Activated T-helper 1 cell treated with anti-CD3 and anti-CD28 coated beads, Interleukin-12 subunit alpha, Interleukin-12 subunit beta, Interleukin-2, Interleukin-4 antibody, amounts not matched to agents 30 ng/mL and 10 ng/mL and 1 ng/mL, durations not matched to agents 14 hours and 24 hours and 36 hours (primary cell): ENCODE measurements at places on chromosomes 12 and 14.

- DNase-seq = no peak
Measured at GRCh38 chr14:38941488-38941887, 161.5 kb downstream of the SEC23A start.

GRCh38 chr12:130031571-130032189 is 127.9 kb upstream of the TMEM132D start:
- peak; percentile 45 for DNase-seq

GRCh38 chr14:49280566-49280965 is 305.6 kb downstream of the RPS29 start:
- DNase-seq = no peak

- no peak for DNase-seq
Measured at GRCh38 chr12:57240926-57241401, 10.0 kb downstream of the STAC3 start.

GRCh38 chr12:64404470-64405256 is 471 bp downstream of the XPOT start:
- peak; percentile 50 for DNase-seq

DNA sequence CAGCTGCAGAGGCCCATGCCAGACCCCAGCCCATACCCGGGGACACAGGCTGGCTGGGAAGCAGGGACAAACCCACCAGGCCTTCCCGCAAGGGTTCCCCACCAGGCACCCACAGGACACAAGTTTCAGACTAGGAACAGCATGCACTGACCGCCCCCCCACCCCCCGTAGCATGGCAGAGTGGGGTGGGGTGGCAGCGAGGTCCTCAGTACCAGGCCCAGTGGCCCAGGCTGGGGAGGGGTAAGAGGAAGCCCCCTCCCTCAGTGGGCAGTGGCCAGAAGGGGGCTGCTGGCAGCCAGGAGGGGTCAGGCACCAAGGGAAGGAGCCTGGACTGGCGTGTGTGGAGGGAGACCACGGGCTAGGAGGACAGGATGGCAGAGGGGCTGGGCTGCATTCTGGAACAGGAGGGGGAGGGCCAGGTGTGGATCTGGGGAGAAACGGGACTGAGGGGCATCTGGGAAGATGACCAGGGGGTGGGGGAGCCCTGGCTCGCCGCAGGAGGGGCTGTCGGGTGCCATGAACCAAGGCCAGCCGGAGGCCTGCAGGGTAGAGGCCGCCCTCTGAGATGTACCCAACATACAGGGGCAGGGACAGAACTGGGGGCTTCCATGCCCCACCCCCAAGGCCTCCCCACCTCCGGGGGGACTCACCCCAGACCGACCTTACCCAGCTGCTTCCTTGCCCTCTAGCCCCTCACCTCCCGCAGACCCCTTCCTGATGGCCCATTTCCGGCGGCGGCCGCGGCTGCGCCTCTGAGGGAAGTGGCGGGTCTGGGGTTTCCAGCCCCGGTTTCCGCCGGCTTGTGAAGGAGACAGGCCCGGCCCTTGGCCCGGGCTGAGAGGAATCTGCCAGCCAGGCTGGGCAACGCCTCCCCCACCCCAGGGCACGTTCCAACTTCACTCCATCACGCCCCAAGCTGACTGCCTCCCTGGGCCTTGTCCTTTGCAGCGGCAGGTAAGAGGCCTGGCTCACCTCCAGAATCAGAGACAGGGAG is 5.6 kb upstream of the JAG2 start:
- peak; percentile 53 for DNase-seq

- no peak for DNase-seq
Measured at GRCh38 chr14:86414146-86414545, 884.2 kb downstream of the FLRT2 start.

- DNase-seq = no peak
Measured at GRCh38 chr14:68672609-68673285, 120.1 kb downstream of the ZFP36L1 start.

- DNase-seq = no peak
Measured at GRCh38 chr14:103020271-103021170, 36.8 kb downstream of the CDC42BPB start.

DNA sequence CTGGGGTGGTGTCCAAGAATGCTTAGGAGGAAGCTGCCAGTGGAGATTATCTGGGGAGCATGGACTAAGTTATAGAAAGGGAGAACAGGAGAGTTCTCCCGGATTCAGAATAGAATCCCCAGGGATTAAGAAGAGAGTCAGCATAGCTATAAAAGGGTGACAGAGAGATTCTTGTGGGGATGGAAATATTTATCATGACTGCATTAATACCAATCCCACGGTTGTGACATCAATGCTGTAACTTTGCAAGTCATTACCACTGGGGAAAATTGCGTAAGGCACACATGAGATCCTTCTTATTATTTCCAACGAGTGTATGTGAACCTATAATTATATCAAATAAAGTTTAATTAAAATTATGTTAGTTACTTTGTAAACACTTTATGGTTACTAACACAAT is 447.9 kb upstream of the TMEM132C start:
- no peak for DNase-seq

GRCh38 chr12:68980476-68981212 is 47.7 kb upstream of the CPM start:
- no peak for DNase-seq

GRCh38 chr14:81331229-81332021 is 68.7 kb downstream of the STON2 start:
- DNase-seq = no peak

GRCh38 chr12:60205500-60205899 is 609.7 kb downstream of the SLC16A7 start:
- DNase-seq = no peak

DNA sequence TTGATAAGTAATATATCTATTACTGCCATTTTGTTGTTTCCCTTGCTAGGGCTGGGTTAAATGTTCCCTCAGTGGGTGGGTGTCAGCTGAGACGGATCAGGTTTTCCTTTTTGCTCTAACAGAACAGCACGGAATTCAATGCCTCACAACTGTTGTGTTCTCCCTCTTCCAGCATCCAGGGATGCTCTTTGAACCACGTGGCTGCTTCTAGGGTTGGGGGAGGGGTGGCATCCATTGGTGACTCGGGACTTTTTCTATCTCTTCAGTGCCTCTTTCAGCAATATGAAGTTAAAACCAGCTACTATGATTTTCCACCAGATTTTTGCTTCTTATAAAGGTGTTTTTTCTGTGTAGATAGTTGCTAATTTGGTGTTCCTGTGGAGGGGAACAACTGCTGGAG is 884.9 kb upstream of the FOXG1 start:
- no peak for DNase-seq

DNA sequence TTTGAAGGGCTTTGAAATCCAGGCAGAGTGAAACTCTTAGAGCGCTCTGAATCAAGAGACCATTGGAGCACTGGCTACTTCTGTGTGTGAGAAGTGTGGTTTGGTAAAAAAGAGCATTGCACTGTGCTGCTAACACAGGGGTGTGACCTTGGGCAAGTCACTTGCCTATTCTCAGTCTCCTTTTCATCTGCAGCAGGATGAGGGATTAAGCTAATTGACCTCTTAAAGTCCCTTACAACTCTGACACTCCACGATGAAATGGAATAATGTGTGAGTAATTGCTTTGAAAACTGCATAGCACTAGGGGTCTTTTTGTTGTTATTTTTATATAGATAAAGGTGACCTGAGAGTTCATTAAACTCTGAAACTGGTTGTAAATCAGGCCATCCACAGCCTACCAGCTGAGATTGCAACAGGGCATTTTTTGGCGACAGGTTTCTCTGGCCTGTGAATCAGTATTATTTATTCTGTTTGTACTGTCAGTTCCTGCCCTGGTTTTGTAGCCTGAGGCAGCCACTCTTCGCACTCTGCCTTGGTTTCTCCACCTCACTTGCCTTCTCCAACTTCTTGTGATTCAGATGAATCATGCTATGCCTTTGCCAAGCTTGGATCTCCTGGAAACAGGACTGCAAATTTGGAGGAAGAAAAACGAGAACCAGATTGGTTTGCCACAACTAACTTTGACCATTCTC is 159.9 kb upstream of the PARP11 start:
- no peak for DNase-seq

DNA sequence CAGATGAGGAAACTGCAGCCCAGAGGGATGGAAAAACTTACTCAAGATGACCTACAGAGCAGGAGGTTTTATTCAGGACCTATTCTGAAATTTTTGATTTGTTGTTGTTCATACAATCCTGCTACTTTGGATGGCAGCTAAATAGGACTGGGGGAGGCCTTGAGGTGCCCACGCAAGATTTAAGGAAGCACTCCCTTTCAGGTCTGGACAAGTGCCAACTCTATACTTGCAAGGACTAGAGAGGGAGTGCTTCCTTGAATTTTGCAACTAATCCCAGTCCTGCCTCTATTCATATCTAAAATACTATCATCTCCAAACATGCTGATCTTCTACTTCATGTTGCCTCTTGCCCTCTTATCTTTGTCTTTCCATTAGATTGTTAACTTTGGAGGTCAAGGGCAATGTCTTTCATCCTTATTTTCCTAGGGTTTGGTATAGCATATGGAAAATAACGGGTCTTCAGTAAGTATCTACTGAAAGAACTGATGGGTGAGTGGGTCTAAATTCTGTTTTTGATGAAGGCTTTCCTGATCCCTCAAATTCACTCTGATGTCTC is 28.6 kb upstream of the PPM1H start:
- no peak for DNase-seq

DNA sequence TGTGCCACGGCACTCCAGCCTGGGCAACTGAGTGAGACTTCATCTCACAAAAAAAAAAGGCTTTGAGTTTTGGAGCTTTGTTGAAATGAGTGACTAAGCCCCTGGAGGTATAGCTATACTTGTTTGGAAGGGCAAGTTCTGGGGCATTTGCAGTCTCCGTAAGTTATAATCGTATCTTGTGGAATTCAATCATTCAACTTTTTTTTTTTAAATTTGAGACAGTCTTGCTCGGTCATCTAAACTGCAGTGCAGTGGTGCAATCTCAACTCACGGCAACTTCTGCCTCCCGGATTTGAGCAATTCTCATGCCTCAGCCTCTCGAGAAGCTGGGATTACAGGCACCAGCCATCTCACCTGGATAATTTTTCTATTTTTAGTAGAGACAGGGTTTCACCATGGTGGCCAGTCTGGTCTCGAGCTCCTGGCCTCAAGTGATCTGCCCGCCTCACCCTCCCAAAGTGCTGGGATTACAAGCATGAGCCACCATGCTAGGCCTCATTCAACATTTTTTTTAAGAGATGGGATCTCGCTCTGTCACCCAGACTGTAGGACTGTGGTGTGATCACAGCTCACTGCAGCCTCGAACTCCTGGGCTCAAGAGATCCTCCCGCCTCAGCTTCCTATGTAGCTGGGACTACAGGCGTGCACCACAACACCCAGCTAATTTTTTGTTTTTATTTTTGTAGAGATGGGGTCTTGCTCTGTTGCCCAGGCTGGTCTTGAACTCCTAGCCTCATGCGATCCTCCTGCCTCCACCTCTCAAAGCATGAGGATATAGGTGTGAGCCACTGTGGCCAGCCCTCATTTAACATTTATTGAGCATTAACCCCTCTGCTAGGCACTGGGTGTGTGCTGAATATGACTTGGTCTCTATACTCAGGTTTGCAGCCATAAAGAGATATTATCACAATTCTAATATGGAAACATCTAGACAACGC is 133.7 kb upstream of the MAP1LC3B2 start:
- DNase-seq = no peak

GRCh38 chr14:86774916-86775315 is 1218.1 kb downstream of the GALC start:
- DNase-seq = no peak

DNA sequence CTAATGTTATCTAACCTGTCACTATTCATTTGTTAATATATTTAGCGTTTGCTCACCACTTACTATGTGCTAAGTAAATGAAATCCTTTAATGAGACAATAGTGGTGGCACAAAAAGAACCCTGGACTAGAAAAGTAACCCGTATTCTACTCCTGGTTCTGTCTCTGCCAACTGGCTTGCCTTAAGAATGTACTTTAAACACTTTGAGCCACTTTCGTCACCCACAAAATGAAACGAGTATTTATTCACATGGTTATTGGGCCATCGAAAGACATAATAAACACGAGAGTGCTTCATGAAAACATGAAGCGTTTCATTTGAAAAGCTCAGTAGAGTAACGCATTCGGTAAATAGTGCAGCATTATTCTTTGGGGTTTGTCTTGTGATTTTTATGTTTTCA is 254.7 kb downstream of the EGLN3 start:
- DNase-seq = no peak

DNA sequence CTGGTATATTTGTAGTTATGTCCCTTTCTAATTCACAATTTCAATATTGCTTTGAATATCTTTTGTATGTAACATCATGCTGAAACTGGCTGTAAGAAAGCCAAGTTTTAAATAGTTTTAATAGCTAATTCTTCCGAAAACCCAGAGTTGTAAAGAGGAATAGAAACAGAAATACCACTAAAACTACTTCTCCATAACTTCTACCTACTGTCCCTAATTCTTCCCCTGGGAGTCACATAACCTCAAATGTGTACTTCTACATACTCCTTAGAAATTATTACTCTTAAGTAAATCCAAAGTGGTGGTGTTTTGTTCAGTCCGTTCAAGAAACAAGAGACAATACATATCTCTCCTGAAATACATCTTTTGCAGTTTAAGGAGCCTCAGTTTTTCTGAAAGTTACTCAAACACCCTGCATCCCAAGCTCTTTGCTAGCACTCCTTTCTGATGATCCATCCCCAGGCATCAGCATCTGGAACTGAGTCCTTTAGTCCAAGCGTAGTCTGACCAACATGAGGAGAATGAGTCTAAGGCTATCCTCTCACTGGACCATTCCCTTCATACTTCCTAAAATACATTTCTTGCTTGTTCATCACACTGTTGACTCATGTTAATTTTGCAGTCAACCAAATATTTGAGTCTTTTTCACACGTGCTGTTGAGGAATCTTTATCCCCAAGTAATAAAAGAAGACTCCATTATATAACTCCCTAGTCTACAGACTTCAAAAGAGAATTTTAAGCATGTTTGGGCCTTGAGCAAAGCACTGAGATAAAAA is 214.3 kb upstream of the NUDT4 start:
- no peak for DNase-seq

DNA sequence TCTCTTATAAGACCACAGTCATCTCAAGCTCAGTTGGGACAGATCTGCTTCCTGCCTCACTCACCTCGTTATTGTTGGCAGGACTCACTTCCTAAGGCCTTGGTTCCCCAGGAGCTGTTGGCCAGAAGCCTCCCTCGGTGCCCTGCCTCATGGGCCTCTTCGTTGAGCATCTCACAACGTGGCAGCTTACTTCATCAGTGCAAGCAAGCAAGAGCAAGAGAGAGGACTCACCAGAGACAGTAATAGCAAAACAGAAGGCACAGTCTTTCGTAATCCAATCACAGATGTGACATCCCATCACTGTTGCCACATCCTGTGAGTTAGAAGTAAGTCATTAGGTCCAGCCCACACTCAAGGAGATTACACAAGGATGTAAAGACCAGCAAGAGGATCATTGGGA is 5.1 kb upstream of the NUMB start:
- DNase-seq = peak; percentile 43

- no peak for DNase-seq
Measured at GRCh38 chr14:57319636-57320192, 50.9 kb downstream of the AP5M1 start.
